ENCODE measurements at places on chromosomes 6 and 20.

DNA sequence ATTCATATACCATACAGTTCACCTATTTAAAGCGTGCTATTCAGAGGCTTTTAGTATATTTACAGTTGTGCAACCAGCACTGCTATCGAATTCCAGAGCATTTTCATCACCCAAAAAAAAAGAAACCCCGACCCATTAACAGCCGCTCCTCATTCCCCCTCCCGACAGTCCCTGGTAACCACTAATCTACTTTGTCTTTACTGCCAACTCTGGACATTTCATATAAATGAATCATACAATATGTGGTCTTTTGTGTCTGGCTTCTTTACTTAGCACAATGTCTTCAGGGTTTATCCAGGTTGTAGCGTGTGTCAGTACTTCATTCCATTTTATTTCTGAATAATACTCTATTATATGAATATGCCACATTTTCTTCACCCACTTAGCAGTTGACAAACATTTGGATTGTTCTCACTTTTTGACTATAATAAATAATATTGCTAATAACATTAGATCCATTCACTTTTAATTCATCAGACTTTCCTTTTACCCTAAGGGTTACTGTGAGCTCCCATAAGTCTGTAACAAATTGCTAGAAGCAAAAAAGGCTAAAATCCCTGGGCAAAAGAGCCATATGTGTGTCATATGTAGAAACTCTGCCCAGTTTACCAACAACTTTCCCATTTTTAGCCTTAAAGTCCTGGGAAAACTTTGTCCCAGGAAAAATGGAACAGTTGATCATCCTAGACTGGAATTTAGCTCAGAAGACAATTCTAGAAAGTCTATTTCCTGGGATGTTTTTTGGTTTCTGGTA lies 23.2 kb upstream of the ROS1 start:
- DNase-seq, result peak; percentile 95

DNA sequence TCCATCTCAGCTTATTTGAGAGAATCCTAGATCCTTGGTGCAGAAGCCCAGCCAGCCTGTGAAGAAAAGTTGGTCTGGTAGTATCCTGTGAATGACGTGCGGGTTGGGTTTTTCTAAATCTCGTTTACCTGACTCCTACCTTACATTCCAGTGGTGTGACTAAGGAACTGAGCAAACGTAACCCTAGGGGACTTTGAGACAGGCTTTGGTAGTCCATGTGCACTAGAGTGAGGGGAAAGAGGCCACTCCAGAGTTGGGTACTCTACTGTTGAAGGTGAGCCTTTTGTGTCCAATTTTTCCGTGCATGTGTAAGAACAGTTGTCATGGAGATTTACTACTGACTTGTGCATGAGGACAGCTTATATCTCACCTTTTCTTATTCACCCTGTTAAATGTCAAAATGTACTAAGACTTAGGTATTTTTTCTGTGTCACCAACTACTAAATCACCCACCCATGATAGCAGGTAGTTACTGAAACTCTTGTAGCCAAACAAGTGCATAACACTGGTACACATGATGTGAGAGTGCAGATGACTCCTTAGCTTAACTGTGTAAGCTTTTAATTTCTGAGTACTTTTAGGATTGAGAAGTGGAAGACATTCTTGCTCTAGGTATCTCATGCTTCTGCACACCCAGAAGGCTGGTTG lies 26.3 kb upstream of the PLCG1 start:
- no peak for DNase-seq

GRCh38 chr20:26135325-26136110 lies 438.9 kb upstream of the ZNF337 start:
- no peak for DNase-seq

- no peak for DNase-seq
These were observed 38.7 kb downstream of the KAT14 start for GRCh38 chr20:18176318-18176785.

DNA sequence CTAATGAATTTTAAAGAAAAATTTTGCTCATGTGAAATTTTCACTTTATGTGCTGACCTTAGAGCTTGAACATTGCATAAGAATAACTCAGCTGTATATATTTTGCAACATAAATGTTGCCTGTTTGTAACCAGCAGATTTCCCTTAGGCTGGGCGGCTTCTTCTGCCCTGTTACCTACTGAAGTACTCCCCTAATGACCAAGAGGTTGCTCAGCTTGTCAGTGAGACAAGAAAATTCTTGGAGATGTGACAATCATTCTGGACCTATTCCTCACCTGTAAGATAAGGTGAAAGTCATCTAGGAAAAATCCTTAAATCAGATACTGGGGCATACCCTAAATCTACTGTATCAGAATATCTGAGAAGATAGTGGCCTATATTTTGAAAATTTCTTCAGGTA lies 1061.7 kb downstream of the KIF16B start:
- DNase-seq, result no peak
